NCI-H1092 (cell line): ENCODE measurements at places on chromosomes 7 and 10.

DNA sequence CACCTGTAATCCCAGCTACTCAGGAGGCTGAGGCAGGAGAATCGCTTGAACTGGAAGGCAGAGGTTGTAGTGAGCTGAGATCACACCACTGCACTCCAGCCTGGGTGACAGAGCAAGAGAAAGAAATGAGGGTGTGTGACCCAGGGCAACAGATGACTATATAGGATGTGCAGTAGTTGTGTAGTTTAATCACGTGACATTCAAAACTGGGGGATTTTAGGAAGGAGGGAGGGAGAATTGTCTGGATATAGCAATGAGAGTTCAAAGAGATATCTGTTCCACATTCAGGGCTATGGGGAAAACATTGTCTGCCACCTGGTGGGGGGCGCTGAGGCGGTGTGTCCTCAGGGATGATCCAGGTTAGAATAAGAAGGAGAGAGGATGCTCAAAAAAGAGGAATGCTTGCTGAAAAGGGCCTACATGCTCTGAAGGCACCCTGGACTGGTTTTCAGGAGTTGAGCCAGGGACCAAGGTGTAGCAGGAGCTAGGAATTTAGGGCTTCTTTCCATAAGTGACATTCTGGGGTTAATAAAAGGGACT lies 7.8 kb upstream of the ZYX start:
- DNase-seq, result no peak

- no peak for DNase-seq
These were observed 92.7 kb upstream of the AKR1E2 start for GRCh38 chr10:4733150-4733842.

DNA sequence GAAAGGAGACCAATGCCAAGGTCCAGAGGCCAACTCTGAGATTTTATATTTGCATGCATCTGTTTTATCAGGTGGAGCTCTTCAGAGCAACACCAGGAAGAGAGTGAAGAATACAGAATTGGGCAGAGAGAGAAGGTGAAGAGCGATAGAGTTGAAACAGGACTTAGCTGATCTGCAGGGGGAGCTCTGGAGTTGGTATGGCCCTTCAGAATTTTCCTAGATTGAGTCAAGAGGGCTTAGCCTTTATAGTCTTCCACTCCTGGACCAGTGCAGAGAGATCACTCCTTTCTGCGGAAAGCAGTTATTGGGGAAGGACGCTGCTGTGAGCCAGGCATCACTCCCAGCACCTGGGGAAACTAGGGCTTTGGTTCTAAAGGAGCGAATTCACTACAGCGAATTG lies 105.0 kb upstream of the DGKB start:
- DNase-seq, result no peak

DNA sequence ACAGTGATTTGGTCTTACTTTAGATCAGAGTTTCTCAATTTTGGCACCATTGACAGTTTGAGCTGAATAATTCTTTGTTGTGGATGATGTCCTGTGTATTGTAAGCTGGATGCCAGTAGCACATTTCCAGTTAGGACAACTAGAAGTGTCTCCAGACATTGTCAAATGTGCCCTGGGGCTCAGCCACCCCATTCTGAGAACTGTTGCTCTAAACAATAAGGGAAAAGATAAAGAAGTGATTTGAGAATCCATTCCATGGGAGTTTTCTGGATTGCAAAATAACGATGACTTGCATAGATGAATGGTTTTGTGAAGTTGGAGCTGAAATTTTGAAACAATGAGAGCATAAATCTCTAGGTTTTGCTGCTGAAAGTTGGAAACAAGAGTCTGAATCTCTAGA lies 44.6 kb downstream of the NUP205 start:
- no peak for DNase-seq

- no peak for DNase-seq
These were observed 128.9 kb downstream of the CCDC3 start for GRCh38 chr10:12872577-12872976.

DNA sequence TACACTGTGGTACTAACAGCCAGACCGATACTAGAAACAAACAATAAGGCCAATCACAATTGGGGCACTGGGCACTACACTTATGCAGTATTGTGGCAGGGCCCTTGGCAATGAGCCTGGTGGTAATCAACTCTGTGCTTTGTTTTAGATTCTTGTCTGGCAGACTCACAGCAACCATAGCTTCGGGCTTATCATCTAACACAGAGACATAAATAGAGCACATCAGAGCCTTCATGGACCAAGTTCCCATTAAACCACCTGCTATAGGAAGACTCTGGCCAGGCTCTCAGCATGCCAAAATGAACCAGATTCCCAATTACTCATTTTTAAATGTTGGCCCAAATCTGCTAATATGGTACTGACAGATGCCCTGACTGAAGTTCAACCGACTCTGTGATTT lies 218.6 kb downstream of the DGKI start:
- peak; percentile 37 for DNase-seq

DNA sequence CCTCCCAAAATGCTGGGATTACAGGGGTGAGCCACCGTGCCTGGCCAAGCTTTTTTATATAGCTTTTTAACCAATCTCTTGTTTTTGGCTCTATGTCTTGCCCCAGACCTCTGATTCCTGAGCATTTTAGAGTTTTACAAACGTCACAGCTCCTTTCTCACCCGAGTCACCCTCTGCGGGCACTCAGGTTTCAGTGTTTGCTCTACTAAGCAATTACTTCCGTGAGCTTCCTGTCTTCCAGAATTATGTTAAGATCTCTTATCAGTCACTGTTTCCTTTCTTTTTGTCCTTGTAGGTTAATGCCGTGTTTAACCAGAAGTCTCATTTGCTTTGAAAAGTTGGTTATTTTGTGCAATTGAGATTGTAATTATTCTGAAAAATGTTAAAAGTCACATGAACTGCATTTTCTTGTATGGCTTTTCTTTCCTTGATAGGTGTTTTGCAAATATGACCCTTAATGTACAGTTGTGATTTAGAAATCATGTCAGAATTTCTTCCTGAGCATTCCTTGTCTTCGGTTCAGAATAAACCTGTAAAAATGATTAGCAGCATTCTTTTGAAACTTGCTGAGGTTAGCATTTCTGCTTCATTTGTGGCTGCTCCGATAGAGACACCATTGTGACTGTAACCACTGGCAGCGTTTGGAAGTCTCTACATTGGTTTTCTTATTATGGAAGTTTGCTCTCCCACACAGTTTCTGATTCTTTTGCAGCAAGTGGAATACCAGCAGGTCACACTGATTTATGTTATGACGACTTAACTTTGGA lies 4.5 kb upstream of the HKDC1 start:
- no peak for DNase-seq

GRCh38 chr7:132061937-132062336 lies 505.5 kb upstream of the PODXL start:
- no peak for DNase-seq

- peak; percentile 32 for DNase-seq
These were observed 24.7 kb downstream of the LSMEM1 start for GRCh38 chr7:112505495-112505894.

DNA sequence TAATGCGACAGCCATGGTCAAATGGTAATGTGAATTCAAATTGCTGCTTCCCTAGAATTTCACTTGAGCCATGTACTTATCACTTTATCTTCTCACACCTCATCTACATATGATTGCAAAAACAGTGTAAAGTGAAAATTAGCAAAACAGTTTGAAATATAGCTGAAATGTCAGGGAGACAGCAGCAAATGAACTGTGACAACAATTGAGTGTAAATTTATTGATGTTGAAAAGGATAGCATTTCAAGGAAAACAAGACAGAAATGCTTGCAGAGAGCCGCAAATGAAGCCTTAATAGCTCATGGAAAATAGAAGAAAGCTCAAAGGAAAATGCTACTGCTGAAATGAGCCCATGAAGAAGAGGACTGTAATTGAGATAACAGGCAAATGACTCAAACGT lies 516.2 kb upstream of the POT1 start:
- DNase-seq, result no peak

DNA sequence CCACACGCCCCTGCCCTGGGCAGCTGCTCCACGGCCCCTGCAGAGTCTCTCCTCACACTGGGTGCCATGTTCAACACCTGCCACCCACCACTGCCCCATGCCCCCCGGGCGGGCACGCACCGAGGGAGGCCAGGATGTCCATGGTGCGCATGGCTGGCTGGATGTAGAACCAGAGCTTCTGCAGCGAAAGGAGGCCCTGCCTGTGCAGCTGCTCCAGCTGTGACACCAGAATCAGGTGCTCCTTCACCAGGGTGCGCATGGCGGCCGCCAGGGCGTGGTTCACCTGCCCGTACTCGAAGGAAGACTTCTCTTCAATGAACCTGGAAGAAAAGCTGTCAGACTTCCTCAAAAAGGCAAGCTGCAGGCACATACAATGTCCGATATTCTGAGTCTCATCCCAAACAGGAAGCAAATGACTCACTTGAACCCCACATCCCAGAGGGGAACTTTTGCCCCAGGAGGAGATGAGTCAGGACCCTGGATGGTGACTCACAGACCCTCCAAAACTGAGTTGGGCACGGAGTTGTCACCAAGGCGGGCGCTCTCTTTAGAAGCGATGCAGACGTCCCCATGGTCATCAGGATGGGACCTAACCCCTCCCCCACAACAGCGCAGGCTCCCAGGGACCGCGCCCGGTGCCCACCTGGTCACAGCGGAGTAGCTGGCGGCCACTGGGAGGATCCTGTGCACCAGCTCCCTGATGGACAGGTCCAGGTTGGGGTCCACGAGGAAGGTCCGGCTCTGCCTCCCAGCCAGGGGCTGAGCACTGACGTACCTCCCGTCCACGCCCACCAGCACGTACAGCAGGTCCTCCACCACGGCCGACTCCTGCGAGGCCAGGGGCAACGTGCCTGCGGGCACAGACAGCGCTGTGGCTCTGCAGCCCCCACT lies 15.5 kb downstream of the TUBGCP2 start:
- no peak for DNase-seq

GRCh38 chr7:110987127-110987693 lies 103.7 kb upstream of the LRRN3 start:
- no peak for DNase-seq

GRCh38 chr10:62243647-62243997 lies 25.0 kb downstream of the RTKN2 start:
- no peak for DNase-seq

- DNase-seq, result no peak
These were observed 86.9 kb downstream of the CPXM2 start for GRCh38 chr10:123804716-123805115.

DNA sequence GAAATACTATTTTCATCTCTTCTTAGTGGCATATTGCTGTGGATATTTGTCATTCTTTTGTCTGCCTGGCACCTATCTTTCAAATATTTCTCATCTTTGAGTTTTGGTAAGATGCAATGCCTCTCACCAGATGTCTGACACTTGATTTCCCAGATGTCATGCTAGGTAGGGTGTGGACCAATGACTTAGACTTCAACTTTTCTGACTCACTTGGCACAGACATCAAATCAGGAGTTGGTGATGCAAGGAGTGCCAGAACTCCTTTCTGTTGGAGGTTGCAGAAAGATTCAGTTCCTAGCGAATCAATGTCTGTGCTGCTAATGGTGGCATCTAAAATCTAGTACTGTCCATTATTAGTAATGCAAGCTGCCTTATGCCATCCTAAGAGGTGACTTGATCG lies 216.9 kb upstream of the FERD3L start:
- no peak for DNase-seq

DNA sequence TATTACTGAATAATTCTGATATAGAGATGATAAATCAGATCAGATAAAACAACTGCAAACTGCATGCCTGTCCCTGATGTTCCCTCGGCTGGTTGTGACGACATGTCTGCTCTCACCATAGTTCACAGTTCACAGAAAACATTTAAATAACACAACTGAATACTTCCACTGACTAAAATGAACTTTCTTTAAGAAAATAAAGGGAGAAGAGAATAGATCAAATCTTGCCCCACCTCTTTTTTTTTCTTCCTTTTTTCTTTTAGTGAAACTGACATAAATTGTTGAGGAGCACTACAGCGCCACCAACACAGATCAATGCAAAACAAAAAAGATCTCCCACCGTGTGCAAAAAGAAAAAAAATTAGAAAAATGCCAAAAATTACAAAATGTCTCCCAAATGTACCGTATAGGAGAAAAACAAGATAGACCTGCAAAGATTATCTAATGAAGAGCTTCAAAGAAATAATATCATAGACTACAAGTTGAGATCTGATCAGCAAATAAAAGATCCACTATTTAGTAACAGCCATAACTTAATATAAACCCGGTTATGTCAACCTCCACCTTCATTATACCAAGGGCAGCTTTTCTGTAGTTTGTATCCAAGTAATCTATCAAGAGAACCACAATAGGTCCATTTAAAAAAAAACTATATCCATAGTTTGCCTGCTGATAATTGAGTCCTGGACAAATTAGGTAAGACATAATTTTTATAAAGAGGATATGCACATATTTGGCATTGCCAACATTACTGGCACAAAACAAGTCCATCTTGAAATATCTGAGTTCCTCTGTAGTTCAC lies 30.7 kb upstream of the EPC1 start:
- DNase-seq, result no peak

- DNase-seq, result no peak
These were observed 33.3 kb downstream of the MTERF1 start for GRCh38 chr7:91847231-91847630.

DNA sequence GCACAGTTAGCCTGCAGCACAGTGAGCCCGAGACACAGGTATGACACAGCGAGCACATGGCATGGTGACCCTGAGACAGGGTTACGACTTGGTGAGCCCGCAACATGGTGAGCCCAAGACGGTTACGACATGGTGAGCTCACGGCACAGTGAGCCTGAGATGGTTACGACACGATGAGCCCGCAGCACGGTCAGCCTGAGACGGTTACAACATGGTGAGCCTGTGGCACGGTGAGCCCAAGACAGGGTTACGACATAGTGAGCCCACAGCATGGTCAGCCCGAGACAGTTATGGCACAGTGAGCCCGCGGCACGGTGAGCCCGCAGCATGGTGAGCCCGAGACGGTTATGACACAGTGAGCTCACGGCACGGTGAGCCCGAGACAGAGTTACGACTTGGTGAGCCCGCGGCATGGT lies 156.1 kb downstream of the MAD1L1 start:
- no peak for DNase-seq

GRCh38 chr7:2775376-2775775 lies 68.7 kb downstream of the GNA12 start:
- DNase-seq, result no peak

DNA sequence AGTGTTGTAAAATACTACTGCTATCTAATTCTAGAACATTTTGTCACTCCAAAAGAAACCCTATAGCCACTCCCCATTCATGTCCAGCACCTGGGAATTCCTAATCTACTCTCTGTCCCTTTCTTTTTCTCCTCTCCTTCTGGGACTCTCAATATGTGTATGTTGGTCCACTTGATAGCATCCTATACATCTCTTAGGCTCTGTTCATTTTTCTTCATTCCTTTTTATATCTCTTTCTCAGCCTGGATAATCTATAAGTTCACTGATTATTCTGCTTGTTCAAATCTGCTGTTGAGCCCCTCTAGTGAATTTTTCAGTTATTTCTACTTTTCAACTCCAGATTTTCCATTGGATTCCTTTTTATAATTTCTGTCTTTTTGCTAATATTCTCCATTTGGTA lies 108.6 kb downstream of the CCDC3 start:
- DNase-seq, result no peak

DNA sequence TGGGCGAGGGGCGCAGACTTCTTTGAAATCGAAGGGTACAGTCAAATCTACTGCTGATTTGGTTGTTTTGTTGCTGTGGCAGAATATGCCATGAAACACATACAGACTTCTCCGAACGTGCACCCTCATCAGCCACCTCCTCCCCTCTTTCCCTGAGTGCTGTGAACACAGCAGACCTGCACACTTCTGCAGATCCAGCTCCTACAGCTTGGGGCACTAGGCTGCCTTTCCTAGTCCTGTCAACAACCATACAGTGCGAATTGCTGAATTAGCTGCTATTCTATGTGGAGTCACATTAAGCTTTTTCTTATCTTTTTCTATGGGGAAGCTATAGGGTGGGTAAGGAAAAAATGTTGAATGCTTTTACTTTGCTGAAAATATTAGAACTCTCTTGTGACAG lies 57.5 kb downstream of the COL17A1 start:
- no peak for DNase-seq

GRCh38 chr10:81036257-81036656 lies 498.6 kb downstream of the SH2D4B start:
- DNase-seq, result no peak
